Stimulated activated CD8-positive, alpha-beta memory T cell treated with anti-CD3 and anti-CD28 coated beads, Interleukin-4, amount 100 ng/mL, for 1 hour (primary cell): ENCODE measurements at places on chromosomes 11 and 22.

GRCh38 chr11:107856981-107857517 lies 1.5 kb downstream of the SLC35F2 start:
- no peak for DNase-seq

- DNase-seq = no peak
These were observed 4.4 kb downstream of the MRGPRE start for GRCh38 chr11:3227568-3228444.

GRCh38 chr11:14327116-14327515 lies 31.9 kb downstream of the RRAS2 start:
- no peak for DNase-seq

DNA sequence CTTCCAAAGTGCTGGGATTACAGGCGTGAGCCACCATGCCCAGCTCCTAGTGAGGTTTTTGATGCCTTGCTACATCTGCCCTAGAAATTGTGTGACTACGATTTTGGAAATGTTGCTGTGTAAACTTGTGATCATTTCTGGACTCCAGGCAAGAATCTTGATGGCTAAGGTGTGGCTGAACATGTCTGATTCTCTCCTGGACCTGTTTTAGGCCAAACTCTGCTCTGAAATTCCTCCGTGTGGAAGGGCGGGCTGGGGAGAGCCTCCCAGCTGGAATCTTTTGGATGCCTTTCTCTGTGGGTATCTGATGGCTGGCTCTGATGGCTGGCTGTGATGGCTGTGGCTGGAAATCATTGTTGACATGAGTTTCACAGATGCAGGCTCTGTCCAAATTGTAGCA lies 8.2 kb downstream of the PNPLA3 start:
- no peak for DNase-seq

DNA sequence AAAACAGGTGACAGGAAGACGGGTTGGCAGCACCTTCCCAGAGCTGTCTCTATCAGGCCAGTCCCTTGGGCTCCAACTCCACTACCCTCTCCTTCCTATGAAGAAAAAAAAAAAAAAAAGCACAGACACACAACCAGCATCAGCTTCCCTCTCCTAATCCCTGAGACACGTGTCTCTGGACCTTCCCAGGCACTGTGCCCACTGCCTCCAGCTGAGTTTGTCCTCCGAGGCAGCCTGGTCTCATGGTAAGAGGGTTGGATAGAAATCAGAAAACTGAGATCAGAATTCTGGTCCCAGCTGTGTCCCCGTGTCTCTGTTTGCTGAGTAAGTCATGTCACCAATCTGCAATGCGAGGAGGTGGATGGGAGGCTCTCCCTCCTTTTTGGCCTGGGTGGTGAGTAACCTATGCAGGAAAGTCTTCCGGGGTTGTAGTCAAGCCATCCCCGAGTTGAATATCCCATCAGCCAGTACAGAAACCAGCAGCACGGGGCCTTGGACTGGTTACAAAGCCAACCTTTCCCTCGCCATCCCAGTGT lies 193.7 kb upstream of the TBCEL start:
- DNase-seq = no peak

DNA sequence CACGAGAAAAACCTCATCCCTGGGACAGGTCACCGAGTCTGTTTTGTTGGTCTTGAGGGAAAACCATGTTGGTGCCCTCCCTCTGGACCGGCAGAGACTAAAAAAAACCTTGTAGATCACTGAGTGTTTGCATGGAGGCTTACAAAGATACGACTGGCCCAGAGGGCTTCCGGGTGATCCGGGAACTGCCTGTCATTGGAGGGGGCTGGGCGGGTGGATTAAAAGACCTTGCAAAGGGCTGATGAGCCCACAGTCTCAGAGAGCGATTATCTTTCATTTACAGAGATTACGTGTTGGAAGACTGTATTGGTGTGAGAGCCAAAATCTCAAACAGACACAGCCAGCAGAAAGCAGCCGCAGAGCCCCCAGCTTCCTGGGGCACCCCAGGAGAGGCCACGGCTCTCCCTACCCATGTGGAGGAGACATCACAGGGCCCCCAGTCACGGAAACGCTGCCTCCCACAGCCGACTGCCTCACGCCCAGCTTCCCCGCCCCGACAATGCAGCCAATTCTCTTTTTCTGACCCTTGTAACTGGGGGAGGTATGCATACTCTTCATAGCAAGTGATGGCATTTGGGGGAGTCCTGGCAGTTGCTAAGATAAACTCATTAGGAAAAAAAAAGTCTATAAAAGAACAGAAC lies 426.4 kb downstream of the CTTN start:
- no peak for DNase-seq

DNA sequence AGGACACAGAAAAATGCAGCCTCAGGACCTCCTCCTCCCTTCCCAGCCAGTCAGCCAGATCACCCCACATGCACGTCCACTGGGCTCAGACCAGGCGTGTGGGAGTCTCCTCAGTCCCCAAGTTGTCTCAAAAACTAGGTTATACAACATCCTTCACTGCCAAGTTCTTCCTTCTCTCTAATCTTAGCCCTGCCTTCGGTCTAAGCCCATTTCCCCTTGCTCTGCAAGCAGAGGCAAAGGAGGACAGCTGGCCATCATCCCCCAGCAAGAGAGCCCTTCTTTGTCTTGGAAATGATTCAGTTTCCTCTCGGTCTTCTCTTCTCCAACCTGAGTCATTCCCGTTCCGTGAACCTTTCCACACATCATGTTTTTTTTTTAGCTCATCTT lies 14.0 kb upstream of the NRGN start:
- DNase-seq = no peak

DNA sequence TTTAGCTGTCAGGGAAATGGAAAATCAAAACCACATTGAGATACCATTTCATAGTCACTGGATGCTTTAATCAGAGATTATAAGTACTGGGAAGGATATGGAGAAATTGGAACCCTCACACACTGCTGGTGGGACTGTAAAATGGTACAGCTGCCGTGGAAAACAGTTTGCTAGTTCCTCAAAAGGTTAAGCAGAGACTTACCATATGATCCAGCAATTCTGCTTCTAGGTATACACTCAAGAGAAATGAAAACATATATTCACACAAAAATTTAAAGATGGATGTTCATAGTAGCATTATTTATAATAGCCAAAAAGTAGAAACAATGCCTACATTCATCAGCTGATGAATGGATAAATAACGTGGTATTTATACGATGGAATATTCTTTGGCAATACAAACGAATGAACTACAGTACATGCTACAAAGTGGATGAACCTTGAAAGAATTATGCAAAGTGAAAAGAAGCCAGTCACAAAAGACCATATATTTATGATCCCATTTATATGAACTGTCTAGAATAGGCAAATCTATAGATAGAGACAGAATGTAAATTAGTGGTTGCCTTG lies 23.0 kb downstream of the RNF121 start:
- DNase-seq = no peak

DNA sequence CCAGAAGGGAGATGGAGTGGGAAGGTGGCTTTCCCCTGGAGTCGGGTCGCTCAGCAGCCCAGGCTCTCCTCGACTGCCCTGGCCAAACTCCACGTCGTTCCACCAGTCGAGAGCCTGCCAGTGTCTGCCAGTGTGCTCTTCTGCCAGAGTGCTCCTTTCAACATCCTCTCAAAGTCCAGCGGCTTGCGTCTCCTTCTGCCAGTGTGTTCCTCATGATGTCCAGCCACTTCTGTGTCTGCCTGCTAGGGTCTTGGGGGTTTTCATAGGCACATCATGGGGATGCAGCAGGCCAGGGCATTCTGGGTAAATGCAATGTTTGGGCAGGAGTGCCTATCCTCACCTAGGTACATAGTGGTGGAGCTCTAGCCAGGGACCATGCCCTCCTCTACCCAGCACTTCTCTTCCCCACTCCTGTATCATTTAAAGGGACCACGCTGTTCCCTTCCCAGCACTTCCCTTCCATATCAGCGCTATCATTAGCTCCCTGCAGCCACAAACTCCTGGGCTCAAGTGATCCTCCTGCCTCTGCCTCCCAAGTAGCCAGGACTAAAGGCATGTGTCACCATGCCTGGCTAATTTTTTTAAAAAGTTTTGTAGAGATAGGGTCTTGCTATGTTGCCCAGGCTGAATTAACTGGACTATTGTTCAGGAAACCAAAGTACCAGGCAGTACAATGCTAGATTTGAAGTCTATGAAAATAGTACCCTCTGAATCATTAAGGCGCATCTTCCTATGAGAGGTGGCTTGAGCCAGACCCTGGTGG lies 62.9 kb upstream of the CLDN5 start:
- DNase-seq = no peak

DNA sequence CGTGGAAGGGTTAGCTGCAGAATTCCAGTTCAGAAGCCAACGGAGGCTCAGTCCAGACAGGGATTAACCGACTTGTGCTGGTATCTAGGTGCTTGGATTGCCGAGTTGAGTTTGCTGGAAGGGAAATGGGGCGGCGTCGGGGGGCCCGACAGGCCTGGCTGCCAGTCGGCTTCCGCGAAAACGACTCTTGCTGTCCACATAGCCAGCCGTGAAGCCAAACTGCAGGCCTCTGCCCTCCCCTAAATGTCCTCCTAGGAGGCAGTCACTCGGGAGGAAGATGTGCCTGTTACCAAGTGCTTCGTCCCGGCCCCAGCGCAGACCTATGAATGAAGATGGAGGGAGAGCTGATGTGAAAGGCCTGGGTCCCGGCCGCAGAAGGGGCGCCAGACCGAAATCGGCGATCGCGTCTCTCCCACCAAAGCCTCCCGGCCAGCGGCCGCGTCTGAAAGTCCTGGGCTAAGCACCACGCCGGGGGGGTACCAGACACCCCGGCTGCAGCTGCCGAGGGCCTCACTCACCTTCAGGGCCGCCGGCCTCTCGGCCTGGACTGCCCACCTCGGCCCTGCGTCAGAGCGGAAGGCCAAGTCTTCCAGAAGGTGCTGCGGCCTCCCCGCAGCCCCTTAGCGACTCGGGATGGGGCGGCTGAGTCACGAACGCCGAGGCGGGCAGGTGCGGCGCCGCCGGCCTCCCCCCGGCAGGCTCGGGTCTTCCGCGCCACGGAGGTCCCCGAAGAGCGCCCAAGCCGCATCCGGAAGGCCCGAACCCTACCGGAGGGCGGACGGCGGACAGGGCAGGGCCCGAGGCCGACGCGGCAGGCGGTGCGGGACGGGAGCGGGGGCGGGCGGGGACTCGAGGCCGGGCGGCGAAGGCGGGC lies 7.5 kb downstream of the DPAGT1 start:
- no peak for DNase-seq
